ENCODE measurements at places on chromosomes 7 and 10.

DNA sequence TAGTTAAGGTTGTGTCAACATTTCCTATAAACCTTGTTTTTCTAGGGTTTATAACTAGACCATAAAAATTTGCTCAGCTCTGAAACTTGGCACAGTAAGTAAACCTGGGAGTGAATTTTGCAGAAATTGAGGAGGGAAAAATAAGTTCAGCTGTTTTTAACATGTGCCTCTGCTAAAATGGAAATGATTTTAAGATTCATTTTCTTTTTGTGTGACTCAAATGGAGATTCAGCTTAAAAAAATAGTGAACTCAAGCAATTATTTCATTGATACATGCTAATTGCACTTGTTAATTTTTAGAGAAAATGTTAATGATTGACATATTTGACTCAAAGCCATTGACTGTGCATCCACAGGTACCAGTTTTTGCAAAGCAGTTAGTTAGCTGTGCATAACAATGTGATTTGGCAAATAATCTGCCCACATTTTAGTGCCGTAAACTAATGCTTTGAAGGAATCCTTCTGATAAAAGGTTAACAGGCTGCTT, 68.5 kb upstream of the ZNF438 start:
- DNase-seq, result no peak

DNA sequence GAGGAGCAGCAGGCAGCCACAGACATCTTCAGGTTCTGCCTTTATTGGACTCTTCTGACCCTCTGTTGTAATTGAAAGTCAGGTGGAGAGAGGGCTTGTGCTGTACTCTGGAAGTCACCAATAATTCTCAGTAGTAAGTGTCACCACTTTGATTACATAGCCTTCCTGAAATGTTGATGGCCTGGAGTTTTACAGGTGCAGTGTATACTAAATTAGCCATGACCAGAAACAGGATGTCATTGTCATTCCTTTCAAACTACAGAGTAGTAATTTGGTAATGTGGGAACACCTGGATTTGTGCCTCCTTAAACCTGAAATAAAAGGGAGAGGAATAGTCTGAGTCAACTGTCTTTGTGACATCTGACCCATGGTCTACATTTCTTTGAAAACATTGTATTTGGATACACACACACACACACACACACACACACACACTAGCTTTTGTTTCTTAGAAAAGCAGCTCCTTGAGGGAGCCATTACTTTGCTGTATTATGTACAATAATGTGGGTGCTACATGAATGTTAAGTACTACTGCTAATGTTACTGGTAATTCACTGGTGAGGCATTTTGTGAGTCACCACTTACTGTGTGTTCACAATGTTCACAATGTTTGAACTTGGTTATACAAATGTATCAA, 19.6 kb downstream of the ARL4A start:
- no peak for DNase-seq

- no peak for DNase-seq
These were observed 18.6 kb downstream of the BLNK start for GRCh38 chr10:96252730-96253129.

DNA sequence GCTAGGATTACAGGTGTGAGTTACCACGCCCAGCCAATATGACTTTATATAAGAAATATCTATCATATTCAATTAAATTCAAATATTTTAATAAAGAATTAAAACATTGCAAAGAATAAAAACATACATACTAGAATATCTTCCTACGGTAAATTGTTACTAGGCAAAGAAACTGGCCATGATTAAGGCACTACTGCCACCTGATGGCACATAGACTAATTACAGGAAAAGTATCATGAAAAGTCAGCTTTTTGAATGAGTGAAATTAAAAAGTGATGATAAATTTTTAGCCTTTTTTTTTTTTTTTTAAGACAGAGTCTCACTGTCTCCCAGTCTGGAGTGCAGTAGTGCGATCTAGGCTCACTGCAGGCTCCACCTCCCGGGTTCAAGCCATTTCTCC, 30.9 kb downstream of the MRPS33 start:
- peak; percentile 23 for DNase-seq

DNA sequence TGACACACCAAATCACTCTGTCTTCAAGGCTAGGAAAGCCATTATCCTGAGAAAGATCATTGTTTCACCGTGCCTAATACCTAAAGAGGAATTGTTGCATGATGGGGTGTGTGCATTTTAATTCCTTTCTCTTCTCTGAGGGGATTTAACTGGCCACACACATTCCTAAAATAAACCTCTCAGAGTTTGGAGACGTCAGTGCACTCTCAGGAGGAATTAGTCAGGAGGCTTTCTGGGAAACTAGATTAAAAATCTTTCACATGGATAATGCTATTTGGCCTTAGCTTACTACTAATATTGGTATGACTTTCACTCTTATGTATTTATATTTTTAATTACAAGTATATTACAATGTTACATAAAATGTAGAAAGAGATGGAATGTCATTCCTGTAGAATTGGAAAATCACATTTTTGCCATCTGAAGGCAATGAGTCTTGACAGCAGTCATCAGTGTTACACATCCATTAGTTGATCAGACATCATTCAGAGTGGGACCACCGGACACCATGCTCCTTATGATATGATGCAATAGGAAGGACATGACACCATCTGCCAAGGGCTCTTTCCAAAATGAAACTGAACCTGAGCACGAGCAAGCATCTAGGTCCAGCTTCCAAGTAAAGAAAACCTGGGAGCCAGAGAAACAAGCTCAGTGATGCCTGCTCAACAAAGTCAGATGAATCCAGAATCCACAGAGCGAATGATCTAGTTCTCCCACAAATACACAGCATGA, 43.1 kb upstream of the TMEM273 start:
- DNase-seq, result no peak

GRCh38 chr7:13963925-13964324, 25.5 kb downstream of the ETV1 start:
- no peak for DNase-seq

- DNase-seq, result no peak
These were observed 21.2 kb downstream of the CEP41 start for GRCh38 chr7:130419658-130420057.

DNA sequence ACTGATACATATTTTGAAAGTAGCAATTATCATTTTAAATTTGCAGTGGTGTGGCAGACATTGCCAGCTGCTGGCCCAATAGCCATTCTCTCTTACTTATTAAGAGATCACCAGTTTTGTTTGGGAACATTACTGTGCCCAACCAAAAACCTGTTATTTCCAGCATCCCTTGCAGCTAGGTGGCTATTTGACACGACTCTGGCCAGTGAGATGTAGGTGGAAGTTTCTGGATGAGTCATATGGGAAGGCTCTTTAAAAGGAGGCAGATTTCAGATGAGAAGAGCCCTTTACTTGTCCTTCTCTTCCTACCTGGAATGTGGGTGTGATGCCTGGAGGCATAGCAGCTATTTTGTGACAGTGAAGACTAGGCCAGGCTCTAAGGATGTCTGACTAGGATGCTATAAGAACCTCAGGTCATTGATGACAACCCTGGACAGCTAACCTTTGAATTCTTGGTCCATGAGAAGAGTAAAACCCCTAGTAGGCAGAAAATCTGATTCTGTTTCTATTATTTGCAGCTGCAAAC, 77.9 kb downstream of the CARD11 start:
- no peak for DNase-seq

DNA sequence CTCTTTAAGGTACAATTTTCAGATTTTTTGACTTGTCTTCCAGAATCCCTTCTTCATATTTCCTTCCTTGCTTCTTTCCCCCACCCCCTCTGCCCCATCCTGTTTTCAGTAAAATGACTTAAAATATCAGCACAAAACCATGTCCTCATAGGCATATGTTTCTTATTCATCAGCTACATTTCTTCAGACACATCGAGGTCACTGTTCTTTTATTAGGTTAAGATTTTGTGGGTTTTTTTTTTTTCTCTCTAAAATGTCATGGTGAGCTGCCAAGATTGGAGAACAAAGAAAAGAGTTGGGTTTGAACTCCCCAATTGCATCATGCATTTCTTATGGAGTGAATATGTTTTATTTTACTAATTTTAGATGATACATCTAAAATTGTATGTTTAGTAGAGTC, 35.8 kb downstream of the LAMB4 start:
- DNase-seq, result no peak

DNA sequence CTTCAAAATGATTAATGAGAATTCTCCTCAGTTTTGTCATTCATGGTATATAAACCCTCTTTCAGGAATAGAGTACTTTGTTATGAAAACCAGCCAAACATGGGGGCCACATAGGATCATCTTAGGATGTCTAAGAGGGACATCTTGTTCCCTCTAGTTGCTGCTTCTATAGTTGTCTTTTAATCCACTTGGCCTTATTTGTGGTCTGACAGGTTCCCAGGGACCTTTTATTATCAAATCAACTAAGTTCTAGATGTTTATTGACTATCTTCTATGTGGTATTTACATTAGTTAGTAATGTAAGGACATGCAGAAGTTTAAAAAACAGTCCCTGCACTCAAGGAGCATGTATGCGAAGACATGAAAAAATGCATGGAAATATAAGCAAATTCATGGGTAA, 1.6 kb upstream of the ZC3HAV1 start:
- no peak for DNase-seq

DNA sequence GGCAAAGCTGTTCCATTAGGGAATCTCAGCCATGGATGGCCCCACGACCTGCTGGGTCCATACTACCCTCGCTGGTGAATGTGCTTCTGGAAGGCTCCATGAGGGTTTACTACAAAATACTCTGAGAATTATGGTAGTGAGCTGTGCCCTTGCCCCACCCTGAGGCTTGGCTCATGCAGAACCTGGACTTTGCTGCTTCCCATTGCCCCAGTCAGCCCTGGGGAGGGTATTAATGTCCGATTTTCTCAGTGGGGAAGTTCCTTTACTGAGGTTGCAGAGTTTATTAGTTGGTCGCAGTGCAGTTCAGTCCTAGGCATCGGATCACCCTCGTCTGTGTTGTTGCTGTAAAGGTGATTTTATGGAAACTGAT, 310.1 kb downstream of the WDR37 start:
- no peak for DNase-seq

DNA sequence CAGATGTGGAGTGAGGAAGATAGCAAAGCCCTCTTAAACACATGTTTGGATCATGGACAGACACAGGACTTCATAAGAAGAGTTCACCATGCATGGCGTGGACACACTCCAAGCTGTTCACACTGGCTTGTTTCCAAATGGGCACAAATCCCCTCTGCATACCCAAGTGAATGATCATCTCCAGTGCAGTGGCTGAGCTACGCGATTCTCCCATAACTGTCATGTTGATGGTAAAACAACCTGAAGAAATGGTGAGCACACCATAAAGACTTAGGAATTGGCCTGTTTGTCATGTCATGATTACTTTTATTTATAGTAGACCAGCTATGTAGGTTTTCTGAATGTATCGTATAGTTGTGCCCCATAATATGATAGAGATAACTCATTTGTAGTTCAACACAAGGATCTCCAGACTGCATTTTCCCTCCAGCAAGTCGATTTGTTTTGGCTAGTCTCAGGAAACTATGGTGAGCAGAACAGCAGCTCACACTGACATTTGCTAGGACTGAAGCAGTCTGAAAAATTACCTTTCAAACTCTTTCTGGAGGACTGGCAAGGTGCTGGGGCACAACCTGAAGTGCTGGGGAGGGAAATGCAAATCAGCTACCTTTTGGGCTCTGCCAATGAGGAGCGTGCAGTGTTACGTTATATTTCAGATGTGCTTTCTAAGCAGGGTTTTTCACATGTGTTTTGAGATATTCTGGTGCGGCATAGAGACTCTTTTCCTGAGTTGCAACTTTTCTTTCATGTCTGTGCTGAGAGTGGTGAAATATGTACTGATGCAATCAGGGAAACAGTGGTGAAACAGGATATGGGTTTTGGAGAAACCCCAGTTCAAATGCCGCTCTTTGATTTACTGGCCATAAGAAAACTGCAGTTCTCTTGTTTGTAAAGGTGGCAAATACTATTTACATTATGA, 629.6 kb upstream of the DPP6 start:
- no peak for DNase-seq
